Uterus (tissue), 4 donors: ENCODE measurements at places on chromosomes 1 and 21. TPM values are rescaled to one million over a fixed set of nuclear protein-coding genes. Genes with fewer than 3 reads are reported as not detected.

GRCh38 chr1:234922987-234923386 lies 205.7 kb downstream of the TOMM20 start:
- no peaks in the 10 kb centered on the region for H3K36me3 ChIP-seq
- H3K27ac ChIP-seq = no peak overlapping the region

DNA sequence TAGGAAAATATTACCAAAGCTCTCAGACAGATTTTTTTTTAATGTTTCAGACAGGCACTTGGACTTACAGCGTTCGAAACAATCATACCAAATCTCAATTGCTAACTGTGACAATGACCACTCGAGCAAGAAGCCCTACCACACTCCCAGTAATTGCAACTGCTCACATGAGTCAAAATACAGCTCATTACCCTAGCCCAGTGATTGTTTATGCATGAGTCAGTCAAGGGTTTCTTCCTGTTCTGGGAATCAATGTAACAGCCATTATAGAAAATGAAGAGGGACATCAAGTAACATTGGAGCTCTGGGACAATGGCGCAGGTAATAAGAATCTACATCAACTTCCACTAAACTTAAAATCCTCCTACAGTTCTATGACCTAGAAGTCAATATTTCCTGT lies 56.1 kb upstream of the SH3GLB1 start:
- no peak overlapping the region for H3K27ac ChIP-seq
- DNase-seq = no peak
- no peaks in the 10 kb centered on the region for H3K36me3 ChIP-seq
- no peaks in the 10 kb centered on the region for H3K4me1 ChIP-seq
- no peak overlapping the region for H3K4me3 ChIP-seq

- H3K4me3 ChIP-seq = no peak overlapping the region
- H3K36me3 ChIP-seq = no peaks in the 10 kb centered on the region
- H3K4me1 ChIP-seq = no peaks in the 10 kb centered on the region
Measured at GRCh38 chr21:30689822-30690221, 28.8 kb downstream of the KRTAP21-3 start.

DNA sequence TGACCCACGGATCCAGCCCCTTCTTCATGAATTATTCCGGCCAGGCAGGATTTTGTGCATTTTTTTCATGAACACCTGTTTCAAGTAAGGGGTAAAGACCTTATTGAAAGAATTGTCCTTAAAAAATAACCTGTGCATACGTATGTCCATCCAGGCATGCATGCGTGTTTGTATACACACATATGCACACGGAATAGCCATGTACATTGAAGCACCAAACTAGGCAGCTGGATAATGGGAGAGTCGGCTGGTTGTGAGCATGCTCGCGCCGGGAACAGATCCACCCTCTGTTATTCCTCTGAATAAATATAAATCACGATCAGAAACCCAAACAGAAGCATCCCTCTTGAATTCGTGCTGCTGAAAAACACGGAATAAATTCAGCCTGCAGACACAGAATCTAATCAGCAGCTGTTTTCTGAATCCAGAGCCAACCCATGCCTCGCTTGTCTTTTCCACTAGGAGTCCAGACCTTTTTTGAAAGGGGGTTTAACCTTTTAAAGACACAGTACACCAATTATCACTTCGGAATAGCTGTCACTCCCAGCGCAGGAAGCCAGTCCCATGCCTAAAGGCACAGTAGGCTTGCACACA lies at the start of gene HIVEP3:
HIVEP3 (minus strand) TSS at position 473 of the 594 bp plus-strand sequence.
- H3K27me3 ChIP-seq = no peaks in the 10 kb centered on the region
- peak within 1 kb of the TSS; percentile 34 for H3K27ac ChIP-seq
- H3K4me1 ChIP-seq = no peaks in the 10 kb centered on the region
- no peak for DNase-seq
- H3K36me3 ChIP-seq = no peaks in the 10 kb centered on the region
- H3K4me3 ChIP-seq = peak within 1 kb of the TSS; percentile 27

- DNase-seq = no peak
- no peak overlapping the region for H3K4me3 ChIP-seq
- H3K27ac ChIP-seq = no peak overlapping the region
- H3K27me3 ChIP-seq = no peaks in the 10 kb centered on the region
- H3K4me1 ChIP-seq = no peaks in the 10 kb centered on the region
Measured at GRCh38 chr21:33944185-33944763, 28.7 kb upstream of the ATP5PO start.

- no peaks in the 10 kb centered on the region for H3K36me3 ChIP-seq
- no peaks in the 10 kb centered on the region for H3K27me3 ChIP-seq
- DNase-seq = no peak
- H3K27ac ChIP-seq = no peak overlapping the region
- H3K4me1 ChIP-seq = no peaks in the 10 kb centered on the region
Measured at GRCh38 chr1:30008372-30008997, 714.9 kb downstream of the MATN1 start.

DNA sequence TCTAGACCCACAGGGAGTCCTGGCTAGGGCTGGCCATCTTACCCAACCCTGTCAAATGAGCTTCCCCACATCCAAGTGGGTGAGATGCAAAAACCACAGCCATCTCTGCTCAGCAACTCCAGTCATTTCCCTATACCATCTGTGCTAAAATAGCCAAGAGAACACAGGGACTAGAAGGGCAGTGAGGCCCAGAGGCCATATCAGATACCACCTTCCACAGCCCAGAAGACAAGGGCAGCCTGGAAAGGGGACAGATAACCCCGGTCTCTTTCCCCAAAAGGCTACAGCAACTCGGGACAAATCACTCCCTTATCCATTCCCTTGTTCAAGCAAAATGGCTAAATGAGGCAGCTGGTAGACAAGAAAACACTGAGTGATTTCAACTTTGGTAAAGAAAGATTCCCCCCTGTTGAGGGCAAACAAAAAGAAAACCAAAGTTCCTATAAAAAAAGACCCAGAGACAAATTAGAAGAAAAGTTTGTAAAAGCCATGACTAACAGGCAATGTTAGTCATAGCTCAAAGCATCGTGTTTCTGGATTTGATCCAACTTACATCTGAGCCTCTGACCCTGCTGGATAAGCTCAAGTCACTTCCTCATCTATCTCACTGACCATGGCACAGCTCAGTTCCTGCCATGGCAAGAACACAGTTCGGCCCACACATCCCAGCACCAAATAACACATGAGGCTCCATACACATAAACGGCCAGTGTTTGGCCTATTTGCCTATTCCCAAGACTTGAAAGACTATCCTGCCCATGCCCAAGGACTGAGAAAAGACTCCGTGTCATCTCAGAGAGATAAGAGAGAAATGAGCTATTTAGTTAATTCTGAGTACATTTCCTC lies 3.1 kb downstream of the LAMB3 start:
- no peak for DNase-seq
- no peaks in the 10 kb centered on the region for H3K4me1 ChIP-seq
- H3K27ac ChIP-seq = peak overlapping the region; percentile 18
- no peaks in the 10 kb centered on the region for H3K27me3 ChIP-seq
- H3K4me3 ChIP-seq = no peak overlapping the region

- no peaks in the 10 kb centered on the region for H3K36me3 ChIP-seq
- DNase-seq = no peak
- no peaks in the 10 kb centered on the region for H3K27me3 ChIP-seq
- H3K27ac ChIP-seq = no peak overlapping the region
- H3K4me1 ChIP-seq = no peaks in the 10 kb centered on the region
Measured at GRCh38 chr1:176046926-176047325, 160.2 kb downstream of the COP1 start.

DNA sequence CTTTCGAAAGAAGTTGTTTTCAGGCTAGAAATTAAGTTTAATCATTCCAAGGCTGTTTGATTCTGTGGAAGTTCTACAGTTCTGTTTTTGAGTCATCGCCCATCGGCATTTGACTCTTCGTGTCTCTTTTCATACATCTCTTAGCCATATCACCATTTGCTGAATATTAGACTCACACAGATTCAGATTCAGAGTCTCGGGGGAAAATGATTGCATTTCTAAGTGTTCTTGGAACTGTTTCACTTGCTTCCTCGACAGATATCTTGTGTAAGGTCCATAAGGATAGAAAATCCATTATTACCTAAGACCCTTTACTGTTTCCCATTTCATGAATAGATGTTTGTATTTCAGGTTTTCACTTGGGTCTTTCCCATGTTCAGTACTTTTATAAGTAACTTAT lies 237.0 kb upstream of the SGIP1 start:
- H3K4me3 ChIP-seq = no peak overlapping the region
- DNase-seq = no peak
- no peaks in the 10 kb centered on the region for H3K27me3 ChIP-seq
- no peaks in the 10 kb centered on the region for H3K4me1 ChIP-seq
- no peak overlapping the region for H3K27ac ChIP-seq

- H3K27me3 ChIP-seq = no peaks in the 10 kb centered on the region
- no peak overlapping the region for H3K4me3 ChIP-seq
- DNase-seq = no peak
- H3K27ac ChIP-seq = no peak overlapping the region
- no peaks in the 10 kb centered on the region for H3K4me1 ChIP-seq
Measured at GRCh38 chr21:42843056-42843455, 36.3 kb downstream of the WDR4 start.

DNA sequence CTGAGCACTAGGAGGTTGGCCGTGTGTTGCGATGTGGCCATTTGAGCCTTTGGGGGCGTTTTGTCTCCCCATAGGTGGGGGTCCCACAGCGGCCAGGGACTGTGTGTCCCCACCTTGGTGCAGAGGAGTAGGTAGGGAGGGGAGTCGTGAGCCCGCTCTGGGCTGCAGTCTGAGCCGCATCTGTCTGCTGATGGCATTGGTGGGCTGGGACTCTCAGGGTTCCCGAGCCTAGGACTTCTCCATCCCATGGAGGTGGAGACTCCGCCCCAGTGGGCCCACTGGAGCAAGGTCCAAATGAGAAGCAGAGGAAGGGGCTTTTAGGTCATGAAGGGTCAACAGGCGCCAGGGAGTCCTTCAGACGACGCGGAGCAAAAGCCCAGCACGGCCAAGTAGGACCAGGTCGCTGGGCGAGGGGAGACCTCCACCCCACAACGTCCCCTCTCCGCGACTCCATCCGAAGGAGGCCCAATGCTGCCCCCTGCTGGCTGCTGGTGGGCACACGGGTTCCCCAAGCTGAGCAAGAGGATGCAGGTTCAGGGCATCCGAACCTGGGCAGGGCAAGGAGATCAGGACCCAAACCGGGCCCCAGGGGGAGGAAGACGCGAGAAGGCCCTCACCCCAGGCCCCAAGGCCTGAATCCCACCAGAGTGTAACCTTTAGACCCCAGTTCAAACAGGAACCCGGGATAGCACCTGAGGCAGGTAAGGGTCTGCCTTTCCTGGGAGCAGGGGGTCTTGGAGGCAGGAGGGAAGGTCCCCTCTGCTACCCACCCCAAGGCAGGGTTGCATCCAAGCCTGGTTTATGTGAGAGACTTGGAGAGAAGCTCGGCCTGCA lies 14.9 kb downstream of the TTC34 start:
- H3K27me3 ChIP-seq = no peaks in the 10 kb centered on the region
- no peak for DNase-seq
- no peaks in the 10 kb centered on the region for H3K36me3 ChIP-seq

- no peaks in the 10 kb centered on the region for H3K27me3 ChIP-seq
- H3K4me1 ChIP-seq = no peaks in the 10 kb centered on the region
- no peak overlapping the region for H3K4me3 ChIP-seq
- no peak overlapping the region for H3K27ac ChIP-seq
Measured at GRCh38 chr1:212958175-212958574, 7.8 kb downstream of the VASH2 start.

GRCh38 chr1:41465741-41466140 lies 18.7 kb downstream of the EDN2 start:
- no peaks in the 10 kb centered on the region for H3K27me3 ChIP-seq
- no peak overlapping the region for H3K4me3 ChIP-seq

- H3K27ac ChIP-seq = no peak overlapping the region
- DNase-seq = no peak
- H3K27me3 ChIP-seq = no peaks in the 10 kb centered on the region
- peaks cover 9% of the 10 kb centered on the region for H3K4me1 ChIP-seq
Measured at GRCh38 chr1:231390071-231390470, 32.0 kb downstream of the EGLN1 start.

DNA sequence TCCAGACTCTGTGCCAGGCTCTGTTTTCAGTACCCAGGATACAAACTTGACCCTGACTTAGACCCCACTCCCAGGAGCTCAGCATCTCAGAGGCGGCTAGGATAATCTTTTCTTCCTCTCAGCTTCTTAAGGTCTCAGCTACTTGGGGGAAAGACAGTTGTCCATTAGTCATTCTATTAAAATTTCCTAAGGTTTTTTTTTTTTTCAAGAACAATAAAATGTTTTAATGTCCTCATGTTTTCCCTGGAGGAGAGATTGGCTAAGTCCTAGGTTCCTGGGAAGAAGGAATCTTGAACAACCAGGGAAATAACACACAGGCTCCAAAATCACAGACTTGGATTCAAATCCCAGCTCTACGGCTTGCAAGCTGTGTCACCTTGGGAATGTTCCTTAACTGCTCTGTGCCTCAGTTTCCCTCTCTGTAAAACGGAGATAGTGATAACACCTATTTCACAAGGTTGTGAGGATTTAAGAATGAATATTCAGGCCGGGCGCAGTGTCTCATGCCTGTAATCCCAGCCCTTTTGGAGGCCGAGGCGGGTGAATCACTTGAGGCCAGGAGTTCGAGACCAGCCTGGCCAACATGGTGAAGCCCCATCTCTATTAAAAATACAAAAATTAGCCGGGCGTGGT lies 33.0 kb downstream of the CDK18 start:
- no peaks in the 10 kb centered on the region for H3K36me3 ChIP-seq
- H3K27me3 ChIP-seq = no peaks in the 10 kb centered on the region
- H3K4me1 ChIP-seq = no peaks in the 10 kb centered on the region
- H3K27ac ChIP-seq = peak overlapping the region; percentile 44

DNA sequence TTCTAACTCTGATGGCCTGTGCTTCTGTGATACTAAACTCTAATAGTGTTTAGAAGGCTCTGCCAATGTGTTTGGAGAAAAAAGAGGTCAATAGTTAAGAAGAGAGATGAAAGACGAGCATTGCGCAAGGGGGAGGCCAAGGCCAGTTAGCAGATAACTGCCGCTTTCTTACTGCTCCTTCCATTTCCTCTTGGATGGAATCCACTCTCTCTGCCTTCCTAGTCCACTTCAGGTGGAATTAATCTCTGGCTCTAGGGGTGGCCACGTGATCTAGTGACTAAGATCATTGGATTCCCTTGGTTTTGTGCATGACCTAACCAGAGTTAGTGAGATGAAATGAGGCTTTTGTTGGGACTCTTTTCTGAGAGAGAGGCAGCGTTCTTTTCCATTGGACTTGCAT lies 148.3 kb downstream of the ACTL8 start:
- H3K36me3 ChIP-seq = no peaks in the 10 kb centered on the region
- H3K27me3 ChIP-seq = no peaks in the 10 kb centered on the region
- no peak for DNase-seq
- no peaks in the 10 kb centered on the region for H3K4me1 ChIP-seq
- H3K4me3 ChIP-seq = no peak overlapping the region

MSH4 gene
- total RNA-seq = 0.26 TPM

BRDT gene
- not detected for total RNA-seq

LCE1E gene
- not detected for total RNA-seq

LIPI gene
- not detected for total RNA-seq

PDC gene
- not detected for total RNA-seq

PPFIA4 gene
- 7.6 TPM for total RNA-seq

NTNG1 gene
- total RNA-seq = not detected

RIPPLY3 gene
- not detected for total RNA-seq

IFI44 gene
- 10.6 TPM for total RNA-seq

LRIG2 gene
- total RNA-seq = 55.8 TPM
